Activated T-helper 1 cell treated with anti-CD3 and anti-CD28 coated beads, Interleukin-12 subunit alpha, Interleukin-12 subunit beta, Interleukin-2, Interleukin-4 antibody, amounts not matched to agents 30 ng/mL and 10 ng/mL and 1 ng/mL, durations not matched to agents 14 hours and 24 hours and 36 hours (primary cell): ENCODE measurements at places on chromosomes 7 and 10.

DNA sequence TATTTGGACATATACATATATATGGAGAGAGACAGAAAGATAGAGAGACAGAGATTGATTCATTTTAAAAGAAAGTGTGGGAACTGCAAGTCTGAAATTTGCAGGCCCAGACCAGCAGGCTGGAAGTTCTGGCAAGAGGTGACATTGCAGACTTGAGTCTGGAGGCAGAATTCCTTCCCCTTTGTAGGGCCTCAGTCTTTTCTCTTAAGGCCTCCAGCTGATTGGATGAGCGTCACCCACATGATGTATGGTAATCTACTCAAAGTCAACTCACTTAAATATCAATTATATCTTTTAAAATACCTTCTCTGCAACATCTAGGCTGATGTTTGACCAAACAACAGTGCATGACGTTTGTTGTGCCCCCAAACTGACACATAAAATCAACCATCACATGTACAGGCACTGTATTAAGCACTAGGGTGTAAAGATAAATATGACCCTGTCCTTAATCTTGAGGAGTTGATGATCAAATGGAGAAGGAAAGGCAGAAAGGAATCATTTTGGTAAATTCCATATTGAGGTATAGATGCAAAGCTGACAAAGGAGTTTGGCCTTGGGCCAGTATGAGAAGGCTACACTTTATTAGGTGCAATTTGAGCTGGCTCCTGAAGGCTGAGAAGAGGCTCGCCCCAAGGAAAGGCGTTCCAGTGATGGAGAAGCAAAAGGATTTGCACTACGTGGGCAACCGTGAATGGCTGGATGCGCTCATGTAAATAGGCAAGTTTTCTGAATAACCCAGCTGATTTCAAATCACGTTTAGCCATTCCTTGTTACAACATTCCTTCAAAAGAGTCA is 52.6 kb downstream of the BPGM start:
- H3K4me1 ChIP-seq, result no peaks in the 10 kb centered on the region
- DNase-seq, result no peak
- peaks cover 2% of the 10 kb centered on the region for H3K27me3 ChIP-seq
- H3K27ac ChIP-seq, result no peak overlapping the region
- no peaks in the 10 kb centered on the region for H3K36me3 ChIP-seq
- H3K4me3 ChIP-seq, result no peak overlapping the region

DNA sequence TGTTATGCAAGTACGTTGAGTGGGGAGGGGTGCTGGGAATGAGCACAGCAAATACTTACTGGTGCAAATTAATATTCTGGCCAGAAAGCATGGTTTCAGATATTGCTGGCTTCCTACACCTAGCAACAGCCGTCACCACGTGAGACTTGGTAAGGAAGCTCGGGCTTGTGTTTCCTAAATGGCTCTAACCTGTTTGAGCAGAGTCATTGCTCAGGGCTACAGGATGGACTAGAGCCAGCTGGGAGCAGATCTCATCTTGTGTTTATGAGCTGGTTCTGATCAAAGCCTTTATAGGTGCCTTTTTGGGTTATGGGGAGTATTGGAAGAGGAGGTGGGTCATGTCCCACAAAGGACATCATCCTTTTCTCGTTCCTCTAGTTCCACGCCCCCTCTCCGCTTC is 200.3 kb downstream of the BUB3 start:
- peaks cover 4% of the 10 kb centered on the region for H3K27me3 ChIP-seq
- no peaks in the 10 kb centered on the region for H3K36me3 ChIP-seq
- H3K27ac ChIP-seq, result no peak overlapping the region
- H3K4me1 ChIP-seq, result no peaks in the 10 kb centered on the region

- no peak overlapping the region for H3K4me3 ChIP-seq
- no peaks in the 10 kb centered on the region for H3K27me3 ChIP-seq
- H3K4me1 ChIP-seq, result peaks cover 42% of the 10 kb centered on the region
- no peak overlapping the region for H3K27ac ChIP-seq
Measured at GRCh38 chr10:6463366-6463765, 116.7 kb downstream of the PRKCQ start.

GRCh38 chr10:95469676-95470075 is 91.5 kb downstream of the SORBS1 start:
- no peaks in the 10 kb centered on the region for H3K4me1 ChIP-seq
- H3K27me3 ChIP-seq, result peaks cover 9% of the 10 kb centered on the region
- H3K27ac ChIP-seq, result no peak overlapping the region
- H3K4me3 ChIP-seq, result no peak overlapping the region
- DNase-seq, result no peak
- no peaks in the 10 kb centered on the region for H3K36me3 ChIP-seq

GRCh38 chr10:35998026-35998425 is 355.9 kb upstream of the FZD8 start:
- no peak for DNase-seq
- H3K27ac ChIP-seq, result no peak overlapping the region
- no peaks in the 10 kb centered on the region for H3K36me3 ChIP-seq
- H3K4me1 ChIP-seq, result no peaks in the 10 kb centered on the region
- no peaks in the 10 kb centered on the region for H3K27me3 ChIP-seq
